ENCODE measurements at places on chromosomes 2 and 18. TPM values are rescaled to one million over a fixed set of nuclear protein-coding genes. Genes with fewer than 3 reads are reported as not detected.
A peak's percentile ranks its signal among the peaks of the same experiment; 100 is the strongest.

TRIM54 gene
- not detected for total RNA-seq

IL36G gene
- 14.0 TPM for total RNA-seq

GRCh38 chr18:12882453-12883371, 1.3 kb downstream of the PTPN2 start:
- no peak for DNase-seq

GRCh38 chr18:3205239-3205638, 14.5 kb downstream of the MYOM1 start:
- DNase-seq: no peak

- no peak for DNase-seq
Measured at GRCh38 chr18:39184176-39184575, 1618.6 kb upstream of the CELF4 start.

DNA sequence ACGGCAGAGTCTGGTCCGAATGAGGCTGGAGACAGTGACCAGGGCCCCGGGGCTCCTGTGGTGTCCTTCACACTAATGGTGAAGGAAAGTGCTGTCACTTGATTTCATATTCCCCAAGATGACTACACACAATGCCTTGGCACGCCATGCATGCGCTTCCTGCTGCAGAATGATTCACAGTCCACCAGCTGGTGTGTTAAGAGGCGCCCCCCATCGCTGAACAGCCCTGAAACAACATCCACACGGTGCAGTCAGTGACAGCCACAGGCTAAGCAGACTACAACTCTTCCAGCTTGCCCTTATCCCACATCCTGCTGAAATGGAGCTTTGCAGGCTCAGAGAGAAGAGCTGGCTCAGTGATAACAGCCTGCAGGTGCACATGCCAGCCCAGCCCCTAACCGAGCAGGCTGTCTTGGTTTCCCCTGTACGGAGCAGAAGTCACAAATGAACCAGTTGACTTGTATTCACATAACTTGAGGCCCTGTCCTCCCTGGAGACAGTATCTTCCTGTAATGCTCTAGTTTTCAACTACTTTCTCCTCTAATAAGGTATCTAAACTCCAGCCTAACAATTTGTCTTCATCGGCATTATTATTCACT, 24.3 kb upstream of the CDH20 start:
- no peak for DNase-seq

CREG2 gene
- not detected for total RNA-seq

GRCh38 chr2:96131152-96131812, 7.0 kb downstream of the ASTL start:
- DNase-seq: no peak

DNA sequence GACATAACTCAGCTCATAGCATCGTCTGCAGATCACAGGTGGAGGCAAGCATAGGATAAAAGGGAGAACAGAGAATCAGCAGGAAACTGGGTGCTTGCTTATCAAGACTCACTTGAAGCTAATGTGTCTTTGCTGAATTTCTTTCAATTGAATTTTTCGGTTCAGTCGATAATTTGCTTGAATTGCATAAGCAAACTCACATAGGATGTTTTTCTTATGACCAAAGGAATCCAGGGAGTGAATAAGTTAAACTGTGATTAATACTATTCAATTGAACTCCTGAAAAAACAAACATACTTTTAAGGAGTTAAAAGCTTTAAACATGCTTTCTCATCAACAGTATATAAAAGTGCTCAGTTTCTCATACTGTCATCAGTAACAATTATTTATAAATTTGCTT, 707.1 kb upstream of the ACVR2A start:
- no peak for DNase-seq

DNA sequence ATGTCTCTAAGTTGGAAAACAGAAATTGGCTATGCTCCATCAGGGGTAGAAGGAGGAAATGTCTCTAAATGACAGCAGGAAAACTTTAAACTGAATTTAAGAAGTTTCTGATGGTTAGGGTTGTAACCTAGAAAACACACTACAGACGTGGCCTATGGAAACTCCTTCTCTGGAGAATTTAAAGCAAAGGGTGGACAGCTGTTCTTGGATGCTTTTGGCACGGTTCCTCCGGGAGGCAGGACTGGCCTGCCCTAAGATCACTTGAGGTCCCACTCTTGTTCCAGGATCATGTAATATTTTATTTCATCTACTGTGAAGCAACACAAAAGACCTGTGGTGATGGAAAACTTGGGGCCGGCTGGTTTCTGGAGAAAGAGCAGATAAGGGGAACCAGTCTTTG, 77.0 kb downstream of the NRP2 start:
- no peak for DNase-seq

SLC30A3 gene
- total RNA-seq: not detected

- no peak for DNase-seq
Measured at GRCh38 chr2:165562233-165562632, 92.7 kb downstream of the CSRNP3 start.

DNA sequence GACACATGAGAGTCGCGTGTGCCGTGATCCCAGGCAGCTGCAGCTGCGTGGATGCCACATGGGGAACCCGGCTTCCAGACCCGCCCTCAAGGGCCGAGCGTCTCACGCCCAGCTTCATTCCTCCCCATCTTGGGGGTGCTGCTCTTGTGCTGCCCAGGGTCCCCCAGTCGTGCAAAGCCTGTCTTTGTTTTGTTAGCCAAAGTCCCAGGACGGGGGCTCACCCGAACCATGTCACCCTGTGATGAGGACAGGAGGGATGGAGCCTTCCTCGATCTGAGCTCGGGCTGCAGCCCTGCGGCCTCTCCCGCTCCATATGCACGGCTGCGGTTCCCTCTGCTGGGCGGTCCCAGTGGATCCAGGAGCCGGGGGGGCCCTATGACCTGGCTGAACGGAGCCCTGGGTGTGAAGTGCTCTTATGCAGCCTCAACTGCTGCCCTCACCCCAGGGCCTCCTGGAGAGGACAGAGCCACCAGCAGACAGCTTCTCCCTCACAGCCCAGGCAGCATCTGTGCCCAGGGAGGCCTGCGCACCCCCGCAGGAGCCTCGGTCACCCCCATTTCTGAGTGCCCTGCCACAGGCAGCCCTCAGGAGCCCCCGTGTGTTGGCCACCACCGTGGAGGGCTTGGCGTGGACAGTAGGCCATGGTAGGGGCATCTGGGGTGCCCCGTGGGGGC, 99.0 kb upstream of the CTDP1 start:
- peak; percentile 71 for DNase-seq

GRCh38 chr2:18649502-18650135, 60.2 kb upstream of the NT5C1B start:
- no peak for DNase-seq

- no peak for DNase-seq
Measured at GRCh38 chr18:6593142-6593885, 136.2 kb upstream of the ARHGAP28 start.

GRCh38 chr18:24414349-24415003, 12.0 kb upstream of the IMPACT start:
- DNase-seq: no peak

DNA sequence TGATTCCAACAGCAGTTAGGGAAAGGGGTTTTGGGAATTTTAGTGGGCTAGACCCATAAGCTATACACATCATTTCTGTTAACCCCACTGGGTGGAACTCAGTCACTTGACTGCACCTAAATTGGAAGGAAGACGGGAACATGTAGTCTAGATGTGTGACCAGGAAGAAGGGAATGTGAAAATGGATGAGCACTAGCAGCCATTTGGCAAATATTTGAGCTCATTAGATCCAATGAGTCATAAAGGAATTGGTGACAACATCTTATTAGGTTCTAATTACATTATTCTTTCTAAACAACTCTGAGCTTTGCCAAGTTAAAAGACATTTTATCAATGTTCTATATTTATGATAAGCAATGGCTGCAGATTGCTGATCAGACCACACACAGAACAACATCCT, 400.6 kb downstream of the IRS1 start:
- DNase-seq: no peak

- DNase-seq: peak; percentile 48
Measured at GRCh38 chr2:20597860-20598183, 53.1 kb downstream of the HS1BP3 start.

DNA sequence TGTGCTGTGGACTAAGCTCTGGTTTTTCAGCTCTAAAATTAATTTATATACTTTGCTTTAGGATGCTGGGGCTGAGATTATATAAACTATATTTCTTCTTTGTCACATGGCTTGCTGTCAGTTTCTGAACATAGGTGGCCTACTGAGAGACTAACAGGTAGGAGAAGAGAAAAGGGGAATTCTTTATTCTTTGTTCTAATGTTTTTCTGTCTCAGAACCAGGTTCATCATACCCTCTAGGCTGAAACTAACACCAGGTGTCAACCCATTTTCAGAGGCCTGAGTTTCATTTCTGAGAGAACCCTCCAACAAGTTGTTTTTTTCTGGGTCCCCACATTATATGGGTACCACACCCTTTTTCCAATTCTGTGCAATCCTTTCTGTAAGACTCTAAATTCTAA, 843.6 kb downstream of the TRIB2 start:
- no peak for DNase-seq

GRCh38 chr2:68292108-68292710, 27.5 kb downstream of the CNRIP1 start:
- DNase-seq: no peak

CYP27C1 gene
- 12.7 TPM for total RNA-seq

DSC3 gene
- 633 TPM for total RNA-seq

DNA sequence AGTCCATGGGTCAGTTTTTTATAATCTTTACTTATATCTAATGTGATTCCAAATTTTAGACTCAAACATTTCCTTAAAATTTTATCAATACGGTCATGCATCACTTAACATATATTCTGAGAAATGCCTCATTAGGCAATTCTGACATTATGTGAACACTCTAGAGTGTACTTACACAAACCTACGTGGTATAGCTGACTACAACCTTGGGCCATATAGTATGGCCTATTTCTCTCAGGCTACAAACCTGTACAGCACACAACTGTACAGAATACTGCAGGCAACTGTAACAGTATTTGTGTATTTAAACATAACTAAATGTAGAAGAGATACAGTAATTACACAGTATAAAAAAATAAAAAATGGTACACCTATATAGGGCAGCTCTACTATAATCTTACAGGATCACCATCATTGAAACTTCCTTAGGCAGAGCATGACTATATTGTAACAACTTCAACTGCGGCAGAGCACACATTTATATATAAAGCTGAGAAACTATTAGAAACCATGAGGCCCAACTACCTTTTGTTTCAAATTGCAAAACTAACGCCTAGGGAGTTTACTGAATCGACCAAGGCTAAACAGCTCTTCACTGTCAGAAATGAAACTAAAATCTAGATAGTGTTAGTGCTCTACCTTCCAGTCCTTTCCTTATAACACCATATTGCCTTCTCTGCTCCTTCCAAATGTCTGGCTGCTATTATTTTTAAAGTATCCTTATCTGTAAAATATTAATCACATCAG, 6.9 kb downstream of the YES1 start:
- DNase-seq: no peak

DNA sequence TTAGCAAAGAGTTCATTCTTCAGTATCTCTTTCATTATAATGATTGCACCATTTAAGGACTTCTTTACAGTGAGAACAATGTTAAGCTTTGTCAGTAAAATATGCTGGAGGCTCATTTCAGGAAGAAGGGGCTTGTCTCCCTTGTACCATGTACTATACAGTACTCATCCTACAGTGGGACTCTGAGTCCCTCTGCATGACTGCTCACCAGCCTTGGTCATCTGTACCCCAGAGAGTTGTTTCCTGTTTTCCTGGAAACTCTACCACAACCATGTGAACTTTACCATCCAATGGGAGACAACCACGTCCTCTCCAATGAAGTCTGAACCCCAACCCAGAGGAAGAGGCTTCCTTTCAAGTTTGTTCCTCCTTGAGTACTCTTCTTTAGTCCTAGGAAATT, 1171.1 kb upstream of the CRIM1 start:
- no peak for DNase-seq

DNA sequence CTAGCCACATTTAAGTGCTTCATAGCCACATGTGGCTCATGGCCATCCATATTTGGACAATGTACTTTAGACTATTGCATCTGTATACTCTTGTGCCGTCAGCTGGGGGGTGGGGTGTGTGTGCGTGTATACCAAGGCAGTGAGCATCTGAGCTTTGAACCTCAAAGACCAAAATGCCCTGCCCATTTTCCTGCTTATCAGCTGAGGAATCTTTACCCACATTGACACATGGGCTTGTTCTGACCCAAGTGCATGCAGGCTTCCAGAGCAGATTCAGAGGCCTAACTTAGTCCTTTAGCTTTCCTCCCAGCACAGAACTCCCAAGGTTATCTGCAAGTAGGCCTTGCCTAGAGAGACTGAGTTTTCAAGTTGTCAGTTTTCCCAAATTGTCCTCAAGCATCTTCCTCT, 11.1 kb upstream of the MOCOS start:
- no peak for DNase-seq

DNA sequence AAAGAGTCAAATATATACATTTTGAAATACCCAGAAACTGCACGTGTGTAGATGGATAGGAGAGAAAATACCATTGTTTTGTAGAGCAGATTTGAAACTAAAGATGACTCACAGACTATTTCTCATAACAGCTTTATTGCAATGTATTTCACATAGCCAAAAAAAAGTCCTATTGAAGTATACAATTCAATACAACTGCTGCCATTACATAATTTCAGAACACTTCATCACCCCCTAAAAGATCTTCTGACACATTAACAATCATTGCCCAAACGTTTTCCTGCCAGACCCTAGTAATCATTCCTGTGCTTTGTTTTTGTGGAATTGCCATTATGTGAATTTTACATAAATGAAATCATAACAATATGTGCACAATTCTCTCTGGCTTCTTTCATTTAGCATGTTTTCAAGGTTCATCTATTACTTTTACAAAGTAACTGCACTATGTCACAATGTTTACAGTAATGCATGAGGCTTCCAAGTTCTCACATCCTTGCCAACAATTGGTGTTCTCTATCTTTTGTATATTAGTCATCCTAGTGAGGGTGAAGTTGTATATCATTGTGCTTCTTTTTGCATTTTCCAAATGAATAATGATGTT, 378.6 kb upstream of the CWC22 start:
- DNase-seq: no peak

- DNase-seq: no peak
Measured at GRCh38 chr2:175450029-175450760, 268.7 kb upstream of the ATP5MC3 start.

DNA sequence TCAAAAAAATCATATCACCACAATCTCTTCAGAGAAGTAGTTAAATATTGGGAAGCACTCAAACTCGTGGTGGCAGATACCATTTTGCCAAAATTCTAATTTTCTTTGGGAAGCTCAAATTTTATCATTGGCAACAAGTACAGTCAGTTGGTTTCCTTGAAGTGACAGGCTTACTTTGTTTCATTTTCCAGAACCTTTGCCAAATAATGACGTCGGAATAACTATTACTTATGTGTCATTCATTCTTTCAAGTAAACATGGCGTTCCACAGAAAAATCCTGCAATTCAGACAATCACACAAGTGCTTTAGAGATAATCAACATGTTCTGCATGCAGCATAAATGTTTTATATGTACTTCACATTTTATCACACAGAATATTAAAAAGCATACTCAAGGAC, 5.4 kb downstream of the TTLL4 start:
- no peak for DNase-seq

DNA sequence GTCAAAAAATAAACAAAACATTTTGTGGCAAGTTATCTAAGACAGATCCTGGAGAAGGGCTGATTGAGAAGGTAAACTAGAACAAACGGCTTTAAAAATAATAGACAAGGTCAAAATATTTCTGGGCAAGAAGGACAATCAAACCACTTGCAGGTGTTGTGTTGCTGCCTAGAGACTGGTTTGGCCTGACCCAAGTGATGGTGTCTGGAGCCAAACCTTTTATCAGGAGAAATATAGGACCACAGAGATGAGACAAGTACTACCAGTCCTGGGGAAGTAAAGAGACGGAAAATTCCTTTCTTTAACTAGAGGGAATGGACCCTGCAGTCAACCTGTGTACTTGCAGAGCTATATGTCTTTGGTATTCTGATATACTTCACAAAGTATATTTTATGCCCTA, 44.2 kb downstream of the PLCL1 start:
- DNase-seq: no peak
